Dorsolateral prefrontal cortex (tissue), 122 donors: ENCODE measurements at places on chromosomes 1 and 21. TPM values are rescaled to one million over a fixed set of nuclear protein-coding genes. Genes with fewer than 3 reads are reported as not detected.

DNA sequence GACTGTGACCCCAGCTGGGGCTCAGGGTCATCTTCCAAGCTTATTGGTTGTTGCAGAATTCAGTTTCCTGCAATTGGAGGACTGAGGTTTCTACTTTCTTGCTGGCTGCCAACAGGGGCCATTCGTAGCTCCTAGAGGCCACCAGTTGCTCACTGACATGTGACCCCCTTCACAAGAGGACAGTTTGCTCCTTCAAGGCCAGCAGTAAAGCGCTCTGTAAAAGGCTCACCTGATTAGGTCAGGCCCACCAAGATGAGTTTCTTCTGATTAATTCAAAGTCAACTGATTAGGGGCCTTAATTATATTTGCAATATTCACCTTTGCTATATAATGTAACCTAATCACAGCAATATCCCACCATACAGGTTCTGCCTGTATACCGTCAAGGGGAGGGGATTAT lies 68.9 kb downstream of the SLC9A1 start:
- DNase-seq: no peak

DNA sequence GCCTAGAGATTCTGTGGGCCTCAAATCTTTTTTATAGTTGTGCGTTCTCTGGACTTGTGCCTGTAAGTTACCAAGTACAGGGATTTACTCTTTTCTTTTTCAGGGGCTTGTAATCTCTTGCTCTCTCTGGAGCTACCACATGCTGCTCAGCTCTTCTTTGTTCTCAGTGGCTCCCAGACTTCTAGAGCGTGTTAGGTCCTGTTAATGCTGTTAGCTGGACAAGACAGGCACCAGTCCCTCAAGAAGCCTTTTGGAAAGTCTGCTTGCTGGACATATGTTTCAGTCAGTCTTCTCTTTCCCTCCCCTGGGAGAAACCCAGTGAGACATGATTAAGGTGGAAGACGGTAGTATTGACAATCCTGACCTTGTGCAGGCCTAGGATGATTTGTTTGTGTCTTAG lies 29.4 kb downstream of the KCNK2 start:
- no peak for DNase-seq

GRCh38 chr1:70204600-70204999 lies 779 bp downstream of the LRRC40 start:
- DNase-seq: no peak

DNA sequence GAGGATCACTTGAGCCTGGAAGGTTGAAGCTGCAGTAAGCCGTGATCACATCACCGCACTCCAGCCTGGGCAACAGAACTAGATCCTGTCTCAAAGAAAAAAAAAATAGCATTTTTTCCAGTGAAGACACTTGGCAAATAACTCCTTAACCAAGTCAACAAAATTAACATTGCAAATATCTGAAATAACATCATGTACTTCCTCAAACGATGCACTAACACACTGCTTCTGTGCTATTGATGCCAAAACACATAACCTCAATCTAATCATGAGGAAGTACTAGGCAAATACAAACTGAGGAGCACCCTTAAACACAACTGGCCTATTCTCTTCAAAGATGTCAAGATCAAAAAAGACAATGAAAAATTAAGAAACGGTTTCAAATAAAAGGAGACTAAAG lies 32.3 kb downstream of the PABPC4 start:
- no peak for DNase-seq

GRCh38 chr21:43268086-43268803 lies 99.4 kb downstream of the CRYAA start:
- no peak for DNase-seq

DNA sequence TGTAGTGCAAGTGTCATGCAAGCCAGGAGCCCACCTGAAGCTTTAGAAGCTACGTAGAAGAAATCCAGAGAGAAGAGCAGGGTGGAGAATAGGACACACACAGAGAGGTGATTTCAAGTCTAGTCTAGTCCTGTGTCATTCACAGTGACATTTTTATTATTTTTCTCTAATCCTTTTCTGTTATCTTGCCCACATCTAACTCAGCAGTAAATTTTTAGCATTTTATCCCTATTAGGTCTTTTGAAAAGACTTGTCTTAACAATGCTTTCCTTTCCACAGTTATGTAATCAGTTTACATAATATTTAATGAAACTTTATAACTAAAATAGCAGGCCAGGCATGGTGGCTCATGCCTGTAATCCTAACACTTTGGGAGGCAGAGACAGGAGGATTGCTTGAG lies 198.6 kb downstream of the ADGRL2 start:
- DNase-seq: no peak

- no peak for DNase-seq
Measured at GRCh38 chr21:39178421-39178820, 4.8 kb downstream of the PSMG1 start.

DNA sequence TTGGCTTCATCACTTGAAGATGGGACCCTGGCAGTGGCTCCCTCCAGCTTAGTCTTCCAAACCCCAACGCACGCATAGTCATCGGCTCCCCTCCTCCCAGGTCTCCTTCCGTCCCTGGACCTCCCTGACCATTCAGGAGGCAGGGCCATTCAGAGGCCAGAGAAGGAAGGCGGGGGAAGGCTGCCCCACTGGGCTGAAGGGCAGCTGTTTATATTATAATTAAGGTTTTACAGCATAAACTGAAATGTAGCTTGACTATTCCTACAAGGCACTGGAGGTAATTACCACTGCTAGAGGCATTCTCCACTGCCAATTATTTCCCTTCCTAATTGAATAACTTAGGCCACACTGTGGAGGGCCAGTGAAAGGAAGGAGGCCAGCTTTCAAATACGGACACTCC lies 170.6 kb upstream of the PROX1 start:
- DNase-seq: no peak

DNA sequence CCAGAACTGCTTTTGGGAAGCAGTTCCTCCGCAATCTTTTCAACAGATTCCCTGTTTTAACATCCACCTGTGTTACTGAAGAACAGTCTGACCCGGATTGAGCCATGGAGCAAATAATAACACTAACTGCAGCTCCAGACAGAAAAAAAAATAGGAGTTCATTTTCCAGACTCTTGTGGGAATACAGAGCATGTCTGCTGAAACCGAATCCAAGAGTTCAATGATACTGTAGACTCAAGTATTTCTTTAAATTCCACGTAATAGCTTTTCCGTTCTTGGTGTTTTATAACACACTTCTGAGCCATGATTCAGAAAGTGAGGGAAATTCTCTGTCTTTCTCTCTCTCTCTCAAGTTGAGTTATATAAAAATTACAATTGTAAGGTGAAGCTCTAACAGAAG lies 60.6 kb downstream of the DDAH1 start:
- no peak for DNase-seq

GRCh38 chr1:145916745-145917144 lies 1.8 kb downstream of the PEX11B start:
- no peak for DNase-seq

The HAPLN2 gene
- total RNA-seq: 263 TPM

The NUAK2 gene
- total RNA-seq: 1.1 TPM

The ZZZ3 gene
- 77.3 TPM for total RNA-seq

The BCAN gene
- 162 TPM for total RNA-seq

The CFHR3 gene
- 0.49 TPM for total RNA-seq

The KCNA3 gene
- 18.1 TPM for total RNA-seq

The MPL gene
- total RNA-seq: 1.6 TPM

The SERINC2 gene
- 1.3 TPM for total RNA-seq

The TSPEAR gene
- total RNA-seq: not detected
